ENCODE measurements at places on chromosomes 7 and 10.

GRCh38 chr10:32139223-32140073 lies 83.2 kb upstream of the KIF5B start:
- DNase-seq, result peak; percentile 9

- no peak for DNase-seq
These were observed 3.4 kb downstream of the DOCK4 start for GRCh38 chr7:112202816-112203215.

GRCh38 chr7:106770191-106770590 lies 94.9 kb upstream of the PIK3CG start:
- DNase-seq, result no peak

GRCh38 chr10:91590142-91590903 lies 42.5 kb downstream of the PPP1R3C start:
- no peak for DNase-seq

DNA sequence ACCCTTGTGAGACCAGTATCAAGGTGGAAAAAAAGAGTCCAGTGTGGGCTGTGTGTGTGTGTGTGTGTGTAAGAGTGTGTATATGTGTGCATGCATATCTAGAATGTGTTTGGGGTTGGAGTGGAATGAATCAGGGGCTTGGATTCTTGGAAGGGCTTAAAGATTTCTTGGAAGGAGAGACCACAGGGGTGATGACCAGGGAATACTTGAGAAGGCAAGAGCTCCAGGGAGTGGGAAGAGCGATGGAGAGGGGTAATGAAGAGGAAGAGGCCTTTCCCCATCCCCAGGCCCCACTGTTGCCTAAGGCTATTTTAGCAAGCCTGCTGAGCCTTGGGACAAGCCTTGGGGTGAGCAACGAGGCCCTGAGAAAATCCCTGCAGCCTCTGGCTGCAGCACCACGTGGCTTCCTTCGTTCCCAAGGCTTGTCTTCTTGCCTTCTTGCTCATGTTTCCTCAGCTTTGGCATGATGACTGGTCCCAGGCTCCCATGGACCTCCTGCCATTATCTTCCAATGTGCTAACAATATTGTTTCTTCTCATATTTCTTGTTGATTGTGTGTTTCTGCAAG lies 663.4 kb downstream of the INHBA start:
- DNase-seq, result no peak

GRCh38 chr10:35822316-35822715 lies 180.2 kb upstream of the FZD8 start:
- DNase-seq, result peak; percentile 60

DNA sequence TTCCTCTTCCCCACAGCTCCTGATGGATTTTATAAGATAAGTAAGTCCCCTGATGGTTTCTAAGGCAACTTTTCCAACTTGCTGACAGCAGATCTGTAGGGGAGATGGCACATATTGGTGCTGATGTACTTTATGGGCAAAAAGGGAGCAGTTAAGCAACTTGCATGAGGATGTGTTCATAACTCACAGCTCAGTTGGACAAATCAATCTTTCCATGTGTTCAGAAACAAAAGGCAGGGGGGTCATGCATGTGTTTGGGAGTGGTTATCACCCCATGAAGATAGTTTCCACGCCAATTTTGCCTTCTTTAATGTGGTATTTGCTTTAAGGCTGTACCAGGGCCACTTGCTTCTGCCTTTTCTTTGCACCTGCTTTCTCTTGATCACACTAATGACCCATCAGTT lies 6.1 kb downstream of the RBM20 start:
- no peak for DNase-seq

DNA sequence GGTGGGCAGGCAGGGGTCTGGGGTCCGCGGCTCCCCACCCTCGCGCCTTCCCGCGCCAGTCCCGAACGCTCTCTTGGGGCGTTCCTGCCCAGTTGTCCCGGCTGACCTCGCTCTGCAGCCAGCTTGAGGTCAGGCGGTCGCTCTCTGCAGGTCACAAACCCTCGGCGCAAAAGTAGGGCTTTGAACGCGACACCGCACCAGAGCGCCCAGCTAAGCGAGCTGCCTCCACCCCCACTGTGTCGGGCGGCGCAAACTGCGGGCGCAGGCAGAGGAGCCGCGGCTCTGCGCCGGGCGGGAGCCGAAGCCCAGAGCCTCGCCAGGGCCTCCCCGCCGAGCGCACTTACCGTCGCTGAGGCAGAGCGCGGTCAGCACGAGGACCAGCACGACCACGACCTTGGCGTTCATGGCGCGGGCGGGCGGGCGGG lies 284 bp downstream of the CXCL12 start:
- DNase-seq, result no peak

DNA sequence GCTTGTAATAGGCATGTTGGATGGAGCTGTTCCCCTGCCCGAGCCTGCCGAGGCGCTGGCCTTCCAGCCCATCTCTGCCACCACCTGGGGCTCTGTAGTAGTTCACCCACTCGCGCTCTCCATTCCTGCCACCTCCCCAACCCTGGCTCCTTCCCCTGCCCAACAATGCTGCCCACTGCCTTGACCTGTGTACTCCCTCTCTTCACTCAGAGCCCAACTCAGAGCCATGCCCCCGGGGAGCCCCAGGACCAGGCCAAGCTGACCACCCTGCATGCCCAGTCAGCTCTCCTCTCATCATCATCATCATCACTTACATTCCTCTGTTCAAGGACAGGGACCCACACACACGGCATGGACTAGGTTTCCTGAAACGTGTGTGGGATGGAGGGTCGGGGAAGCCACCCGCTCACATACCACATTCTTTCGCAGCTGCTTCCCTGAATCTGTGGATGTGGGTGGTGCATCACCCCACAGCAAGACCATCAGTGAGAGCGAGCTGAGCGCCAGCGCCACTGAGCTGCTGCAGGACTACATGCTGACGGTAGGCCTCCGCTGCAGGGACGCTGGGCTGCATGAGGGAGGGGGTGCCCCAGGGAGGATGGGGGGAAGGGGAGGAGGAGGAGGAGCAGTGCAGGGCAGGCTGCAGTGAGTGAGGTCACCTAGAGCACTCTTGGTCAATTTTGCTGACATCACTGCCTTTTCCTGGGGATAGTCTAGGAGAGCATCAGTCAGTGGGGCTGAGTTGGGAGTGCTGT lies 15.6 kb downstream of the NACAD start:
- DNase-seq, result no peak

DNA sequence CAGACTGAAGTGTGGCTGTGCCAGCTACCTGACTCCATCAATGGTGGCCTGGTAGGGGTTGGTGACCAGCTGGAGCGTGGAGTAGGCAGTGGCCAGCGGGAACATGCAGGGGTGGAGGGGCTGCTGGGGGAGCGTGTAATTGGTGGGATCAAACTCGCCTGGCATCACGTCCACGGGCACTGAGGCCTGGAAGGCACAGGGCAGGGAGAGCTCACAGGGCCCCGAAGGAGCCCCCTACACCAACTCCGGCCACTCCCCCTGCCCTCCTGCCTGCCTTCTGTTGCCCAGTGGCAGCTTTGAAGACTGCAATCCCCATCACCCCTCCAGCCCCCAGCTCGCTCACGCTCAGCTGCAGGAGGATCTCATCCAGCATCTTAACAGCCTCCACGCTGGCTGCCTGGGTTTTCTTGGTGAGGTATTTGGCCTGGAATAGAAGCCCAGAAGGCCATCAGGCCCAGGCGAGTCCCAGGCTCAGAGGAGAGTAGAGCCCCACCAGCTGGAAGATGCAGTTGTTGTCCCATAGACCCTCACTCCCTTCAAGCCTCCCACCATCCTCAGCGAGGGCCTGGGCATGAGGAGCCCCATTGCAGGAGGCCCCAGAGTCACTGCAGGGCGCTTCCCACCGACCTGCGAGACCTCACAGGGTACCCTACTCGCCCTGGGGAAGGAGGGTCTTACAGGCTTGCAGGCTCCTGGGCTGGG lies 7.1 kb downstream of the POLD2 start:
- no peak for DNase-seq

DNA sequence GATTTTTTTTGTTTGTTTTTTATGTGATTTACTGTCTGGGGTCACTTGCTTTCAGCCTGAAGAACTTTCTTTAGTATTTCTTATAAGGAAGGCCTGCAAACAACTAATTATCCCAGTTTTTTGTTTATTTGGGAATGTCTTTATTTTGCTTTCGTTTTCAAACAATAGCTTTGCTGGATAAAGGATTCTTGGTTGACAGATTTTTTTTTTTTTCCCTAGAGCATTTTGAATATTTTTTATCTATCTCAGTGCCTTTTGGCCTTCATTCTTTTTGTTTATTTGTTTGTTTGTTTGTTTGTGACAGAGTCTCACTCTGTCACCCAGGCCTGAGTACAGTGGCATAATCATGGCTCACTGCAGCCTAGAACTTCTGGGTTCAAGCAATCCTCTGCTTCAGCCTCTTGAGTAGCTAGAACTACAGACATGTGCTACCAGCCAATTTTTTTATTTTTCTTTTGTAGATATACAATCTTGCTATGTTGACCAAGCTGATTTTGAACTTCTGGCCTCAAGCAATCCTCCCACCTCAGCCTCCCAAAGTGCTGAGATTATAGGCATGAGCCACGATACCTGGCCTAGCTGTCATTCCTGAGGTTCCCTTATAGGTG lies 46.3 kb upstream of the FZD9 start:
- no peak for DNase-seq

DNA sequence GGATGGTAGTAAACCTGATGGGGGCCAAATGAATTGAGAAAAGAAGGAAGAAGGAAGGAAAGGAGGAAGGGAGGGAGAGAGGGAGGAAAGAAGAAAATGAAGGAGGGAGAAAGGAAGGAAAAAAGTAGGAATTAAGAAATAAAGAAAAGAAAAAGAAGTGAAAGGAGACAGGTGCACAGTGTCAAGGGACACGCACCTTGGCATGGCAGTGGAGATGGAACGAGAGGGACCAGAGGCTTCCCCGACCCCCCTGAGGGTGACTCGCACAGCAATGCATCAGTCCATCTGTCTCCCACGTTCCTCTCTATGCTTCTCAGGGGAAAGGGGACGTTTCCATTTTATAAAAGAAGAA lies 199.6 kb downstream of the CXCL12 start:
- no peak for DNase-seq

GRCh38 chr10:65294329-65294728 lies 1631.5 kb upstream of the LRRTM3 start:
- no peak for DNase-seq

DNA sequence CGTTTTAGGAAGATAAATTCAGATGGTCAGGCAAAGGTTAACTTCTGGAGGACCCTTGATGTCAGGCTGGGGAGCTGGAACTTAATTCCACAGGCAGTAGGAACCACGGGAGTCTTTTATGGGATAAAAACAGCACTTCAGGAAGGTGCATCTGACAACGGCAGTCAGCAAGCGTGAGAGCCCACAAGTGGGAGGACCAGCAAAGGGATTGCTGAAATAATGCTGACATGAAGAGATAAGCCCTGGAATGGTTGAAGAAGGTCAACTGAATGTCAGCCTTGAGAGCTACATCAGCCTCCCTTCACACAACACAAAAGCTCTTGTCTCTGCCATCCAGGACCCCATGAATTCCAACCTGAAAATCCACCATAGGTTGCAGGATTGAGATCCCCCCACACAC lies 138.8 kb downstream of the SORCS1 start:
- DNase-seq, result no peak

DNA sequence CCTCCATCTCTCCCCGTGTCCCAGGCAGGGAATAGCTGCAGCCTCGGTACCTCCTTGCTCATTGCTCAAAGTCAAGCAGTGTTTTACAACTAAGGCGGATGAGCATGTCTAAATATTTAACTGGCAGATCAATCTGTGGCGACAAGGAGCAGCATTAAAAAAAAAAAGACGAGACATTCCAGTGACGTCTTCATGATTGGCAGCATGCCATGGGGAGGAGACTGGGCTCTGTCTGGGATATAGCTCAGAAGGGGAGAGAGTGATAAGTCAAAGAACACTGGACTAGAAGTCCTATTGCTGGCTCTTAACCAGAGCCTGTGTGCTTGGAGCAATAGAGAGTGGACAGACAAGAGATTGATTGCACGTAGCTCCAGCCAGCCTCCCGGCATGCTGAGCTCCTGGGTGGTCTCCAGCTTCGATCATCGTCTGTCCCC lies 287.5 kb upstream of the PODXL start:
- DNase-seq, result peak; percentile 30

- DNase-seq, result no peak
These were observed 88.0 kb downstream of the GPR26 start for GRCh38 chr10:123754123-123754522.

DNA sequence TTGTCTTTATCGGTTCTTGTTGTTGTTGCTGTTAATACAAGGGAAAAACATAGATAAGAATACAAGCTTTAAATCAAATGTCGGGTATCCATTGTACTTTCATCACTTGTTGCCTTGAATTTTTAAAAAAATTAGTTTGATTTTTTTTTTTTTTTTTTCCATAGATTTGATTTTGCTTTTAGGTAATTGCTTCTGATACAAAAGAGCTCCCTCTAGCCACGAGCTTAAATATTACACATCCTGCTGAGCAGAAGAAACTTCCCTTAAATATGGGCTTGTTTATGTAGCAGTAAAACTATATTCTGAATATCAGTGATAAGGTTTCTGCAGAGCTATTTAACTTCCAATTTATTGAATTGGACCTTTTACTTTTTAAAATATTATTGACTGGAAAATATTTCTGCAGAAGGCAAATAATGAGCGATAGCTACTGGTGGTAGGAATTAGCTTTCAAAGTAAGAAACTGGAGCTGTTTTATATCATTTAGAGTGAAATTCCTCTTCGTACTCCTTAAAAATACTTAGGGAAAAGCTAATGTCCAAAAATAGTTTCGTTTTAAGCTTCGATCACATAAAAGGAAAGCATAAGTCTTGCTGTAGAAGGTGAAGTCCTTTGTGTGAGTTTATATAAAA lies 216.9 kb downstream of the POLR1F start:
- DNase-seq, result no peak

- DNase-seq, result peak; percentile 40
These were observed 649 bp downstream of the ACTR3B start for GRCh38 chr7:152759949-152760853.

GRCh38 chr10:88687853-88688467 lies 18.1 kb upstream of the LIPK start:
- DNase-seq, result no peak

- no peak for DNase-seq
These were observed 129.1 kb upstream of the PPP1R3A start for GRCh38 chr7:114047889-114048288.

- DNase-seq, result no peak
These were observed 2.8 kb upstream of the TECTB start for GRCh38 chr10:112280205-112280921.

DNA sequence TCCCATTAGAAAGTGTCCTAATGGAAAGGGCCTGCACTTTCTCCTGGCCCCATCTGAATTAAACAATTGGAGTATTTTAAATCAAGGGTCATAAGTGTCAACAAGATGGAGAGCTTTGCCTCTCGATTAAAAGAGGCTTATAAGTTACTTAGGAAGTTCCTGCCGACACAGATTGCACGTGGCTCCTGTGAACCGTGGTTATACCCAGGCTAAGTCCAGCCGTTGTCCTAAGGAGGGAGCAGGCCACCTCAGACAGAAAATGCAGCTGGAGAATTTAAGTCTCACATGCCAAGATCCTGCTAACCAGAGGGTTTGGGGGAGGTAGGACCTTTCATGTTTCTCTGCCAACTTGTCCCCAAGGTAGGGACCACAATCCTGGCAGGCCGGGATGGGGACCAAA lies 626.5 kb upstream of the GALNT17 start:
- no peak for DNase-seq
